Stimulated activated CD8-positive, alpha-beta memory T cell treated with anti-CD3 and anti-CD28 coated beads, Interleukin-12 subunit alpha, Interleukin-12 subunit beta, amount 100 ng/mL, for 4 hours (primary cell): ENCODE measurements at places on chromosomes 4 and X.

DNA sequence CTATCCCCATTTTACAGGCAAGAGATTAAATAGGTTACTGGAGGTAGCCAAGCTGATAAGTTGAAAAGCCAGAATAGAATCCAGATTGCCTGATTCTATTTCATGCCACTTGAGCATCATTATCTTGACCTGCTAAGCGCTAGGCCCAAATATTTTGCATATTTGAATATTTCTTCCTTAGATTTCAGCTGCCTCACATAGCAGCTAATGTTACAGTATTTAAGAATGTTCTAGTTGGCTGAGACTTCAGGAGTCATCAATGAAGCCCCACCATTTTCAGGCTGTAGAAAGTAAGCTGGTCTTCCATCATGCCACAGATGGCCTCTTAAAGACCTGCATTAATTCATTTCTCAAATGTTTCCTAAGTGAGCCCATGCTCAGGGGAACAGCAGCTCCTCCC is 121.4 kb downstream of the SHROOM3 start:
- no peak for DNase-seq

DNA sequence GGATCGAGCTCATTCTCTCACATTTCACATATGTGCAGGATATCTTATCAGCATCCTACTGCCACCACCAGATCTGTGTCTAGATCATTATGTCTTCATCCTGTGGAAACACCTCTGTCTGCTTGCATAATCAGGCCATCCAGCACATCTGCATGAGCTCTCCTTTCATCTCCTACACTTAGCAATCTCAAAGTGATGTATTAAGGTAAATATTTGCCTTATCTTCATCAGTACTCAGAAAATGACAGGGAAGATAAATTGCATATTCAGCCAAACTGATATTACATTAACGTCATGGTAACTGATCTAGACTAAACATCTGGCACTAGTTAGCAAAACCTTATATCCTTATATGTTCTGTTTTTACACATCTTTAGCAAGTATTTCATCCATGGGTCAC is 207.3 kb upstream of the PABPC4L start:
- no peak for DNase-seq

GRCh38 chr4:10753336-10753735 is 68.8 kb upstream of the CLNK start:
- no peak for DNase-seq

DNA sequence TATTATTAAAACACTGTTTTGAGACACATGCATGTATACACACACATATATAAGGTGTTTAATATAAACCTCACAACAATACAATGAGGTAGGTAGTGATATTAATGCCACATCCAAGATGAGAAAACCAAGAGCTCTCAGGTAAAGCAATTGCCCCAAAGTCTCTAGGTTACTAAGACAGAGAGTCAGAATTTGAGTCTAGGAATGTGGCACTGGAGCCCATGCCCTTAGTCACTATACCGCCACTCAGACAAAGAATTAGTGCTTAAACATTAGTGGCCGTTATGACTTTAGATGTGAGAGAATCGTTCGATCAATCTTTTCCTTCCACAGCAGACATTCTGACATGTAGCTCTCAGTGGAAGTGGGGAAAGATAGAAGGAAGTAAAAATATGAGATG is 108.2 kb upstream of the ACSL4 start:
- DNase-seq, result no peak

DNA sequence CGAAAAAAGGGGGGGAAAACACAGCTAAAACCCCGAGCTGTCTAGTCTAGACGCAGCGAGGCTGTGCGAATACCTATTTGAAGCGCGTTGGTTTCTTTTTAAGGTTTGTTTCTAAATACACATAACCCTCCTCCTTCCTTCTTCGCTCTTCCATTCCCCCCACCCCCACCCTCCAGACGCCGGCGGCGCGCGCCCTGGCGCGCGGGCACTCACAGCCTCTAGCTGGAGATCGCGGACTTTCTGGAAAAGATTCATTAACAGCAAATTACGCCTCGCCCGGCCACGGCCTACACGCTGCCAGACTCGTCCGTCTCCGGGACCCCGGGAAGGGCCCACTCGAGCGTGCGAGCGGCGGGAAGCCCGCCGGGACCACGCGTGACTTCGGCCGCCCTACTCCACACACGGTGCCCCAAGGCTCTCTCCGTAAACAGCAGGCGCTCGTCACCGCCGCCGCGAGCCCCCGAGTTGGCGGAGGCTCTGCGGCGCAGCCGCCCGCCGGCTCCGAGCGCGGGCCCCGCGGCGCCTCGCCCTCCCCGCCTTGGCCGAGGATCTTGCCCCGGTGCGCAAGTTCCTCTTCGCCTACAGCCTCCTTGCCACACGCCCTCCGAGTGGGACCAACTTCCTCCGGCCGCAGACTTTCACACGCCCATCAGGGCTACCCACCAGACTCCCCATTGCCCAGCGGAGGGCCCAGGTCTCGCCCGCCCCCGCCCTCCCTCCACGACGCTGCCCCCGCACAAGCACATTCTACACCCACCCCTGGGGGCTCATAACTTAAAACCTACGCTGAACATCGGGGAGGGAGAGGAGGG is 2.0 kb downstream of the BCOR start:
- no peak for DNase-seq

DNA sequence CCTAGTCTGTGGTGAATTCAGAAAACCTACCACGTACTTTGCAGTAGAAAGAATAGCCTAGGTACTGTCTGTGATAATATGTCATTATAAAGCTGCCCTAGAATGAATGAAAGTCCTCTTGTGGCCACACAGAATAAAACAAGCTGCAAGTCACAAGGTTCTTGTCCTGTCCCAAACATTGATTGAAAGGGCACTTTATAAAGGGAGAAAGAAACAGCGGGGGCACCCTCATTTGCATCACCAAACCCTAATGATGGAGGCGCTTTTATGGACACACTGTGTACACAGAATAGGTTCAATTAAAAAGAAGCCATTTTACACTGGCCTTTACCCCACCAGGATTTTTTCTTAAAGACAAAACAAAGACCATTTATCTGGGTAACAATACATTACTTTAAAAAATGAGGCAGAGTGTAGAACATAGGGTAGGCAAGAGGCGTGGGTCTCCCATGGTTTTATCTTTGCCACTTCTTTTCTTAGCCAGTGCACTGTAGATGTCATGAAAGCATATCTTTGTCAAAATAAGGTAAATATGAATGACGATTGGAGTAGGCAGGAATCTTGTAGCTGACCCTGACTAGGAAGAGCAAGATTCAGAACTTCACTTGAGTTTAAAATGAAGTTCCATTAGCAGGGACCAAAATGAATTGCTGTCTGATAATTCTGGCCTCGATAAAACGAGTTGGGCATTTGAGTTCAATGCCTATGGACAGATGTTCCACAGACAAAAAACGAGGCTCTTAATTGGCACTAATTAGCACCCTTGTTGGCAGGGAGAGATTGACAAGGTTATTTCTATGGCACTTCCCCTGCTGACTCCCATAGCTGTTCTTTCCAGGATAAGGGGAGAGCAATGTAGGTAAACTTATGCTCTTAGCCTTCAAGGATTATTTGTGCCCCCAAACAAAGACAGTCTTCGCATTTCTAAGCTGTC is 365.1 kb downstream of the AFF2 start:
- no peak for DNase-seq
